ENCODE measurements at places on chromosomes 6 and 20.

GRCh38 chr20:64042054-64042781, 6.2 kb downstream of the C20orf204 start:
- no peak for DNase-seq

GRCh38 chr6:68506911-68507310, 128.2 kb upstream of the ADGRB3 start:
- no peak for DNase-seq

DNA sequence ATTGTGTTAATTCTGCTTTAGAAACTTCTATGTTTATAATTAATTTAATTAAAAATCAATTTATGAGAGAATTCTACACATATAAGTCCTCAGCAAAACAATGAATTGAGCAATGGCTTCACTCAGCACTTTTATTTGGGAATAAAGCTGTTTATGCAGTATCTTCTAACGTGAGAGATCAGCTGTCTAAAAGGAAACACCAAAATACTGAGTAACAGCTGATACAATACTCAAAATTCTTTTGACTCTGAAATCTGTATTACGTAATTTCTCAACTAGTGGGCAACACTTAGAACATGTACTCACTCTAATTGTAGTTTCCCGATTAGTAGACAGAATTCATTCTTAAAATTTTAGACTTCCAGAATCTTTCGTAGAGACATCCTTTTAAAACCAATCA, 49.8 kb downstream of the MAP3K7 start:
- DNase-seq: no peak

DNA sequence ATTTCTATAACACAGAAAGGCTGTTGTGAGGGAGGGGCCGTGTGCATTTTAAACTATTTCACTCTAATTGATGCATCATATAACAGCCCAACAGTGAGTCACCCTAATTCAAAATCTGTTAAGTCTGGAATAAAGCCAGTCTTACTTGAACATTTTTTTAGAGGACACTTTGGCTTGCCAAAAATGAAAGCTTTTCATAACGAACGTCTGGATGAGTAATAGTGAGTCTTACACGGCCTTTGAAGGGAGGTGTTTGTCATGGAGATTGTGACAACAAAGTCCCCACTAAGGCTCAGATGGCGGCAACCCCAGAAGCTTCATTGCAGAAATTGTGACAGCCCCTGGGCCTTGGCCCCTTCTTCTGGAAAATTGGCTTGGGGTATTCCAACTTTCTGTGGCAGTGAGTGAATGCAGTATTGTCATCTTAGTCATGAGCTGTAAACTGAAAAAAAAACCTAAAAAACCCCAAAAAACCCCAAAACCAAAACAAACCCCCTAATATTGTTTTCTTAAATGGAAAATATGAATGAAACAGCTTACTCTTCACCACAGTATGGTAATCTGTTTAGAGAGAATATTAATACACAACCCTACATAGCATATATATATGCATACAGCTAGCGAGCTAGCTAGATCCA, 92.6 kb upstream of the CLDN20 start:
- peak; percentile 51 for DNase-seq

DNA sequence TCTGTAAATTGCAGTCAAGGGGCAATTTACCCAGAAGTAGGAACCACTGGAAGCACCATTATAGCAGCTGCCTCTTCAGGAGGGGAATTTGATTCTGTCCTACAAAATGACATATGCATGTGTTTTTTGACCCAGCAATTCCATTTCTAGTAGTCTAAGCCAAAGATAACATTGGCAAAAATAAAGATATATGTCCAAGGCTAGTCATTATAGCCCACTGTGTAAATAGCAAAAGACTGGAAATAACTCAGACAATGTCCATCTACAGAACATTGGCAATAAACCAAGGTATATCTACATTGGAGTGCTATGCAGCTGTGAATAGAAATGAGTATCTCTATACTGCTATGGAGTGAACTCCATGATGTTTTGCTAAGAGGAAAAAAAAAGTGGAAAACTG, 12.5 kb upstream of the PANK2 start:
- DNase-seq: no peak

DNA sequence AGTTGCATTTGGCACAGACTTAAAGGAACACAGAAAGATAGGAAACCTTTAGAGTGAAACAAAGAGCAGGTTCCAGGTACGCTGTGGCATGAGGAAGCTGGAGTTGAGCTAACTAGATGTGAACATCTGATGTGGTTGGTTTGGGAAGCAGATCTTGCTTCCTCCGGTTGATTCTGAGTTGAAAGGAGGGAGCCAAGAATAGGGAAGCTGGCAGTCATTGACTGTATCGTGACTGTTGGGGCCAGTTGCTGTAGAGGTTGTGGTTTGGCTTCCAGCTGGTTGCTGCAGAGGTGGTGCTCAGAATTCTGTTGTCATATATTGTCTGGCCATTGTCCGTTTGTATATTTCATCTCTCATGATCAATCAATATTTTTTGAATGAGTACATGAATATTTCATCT, 325.9 kb downstream of the PLCB1 start:
- no peak for DNase-seq

- no peak for DNase-seq
Observed at GRCh38 chr20:52915564-52915963, 56.6 kb upstream of the TSHZ2 start.

- DNase-seq: no peak
Observed at GRCh38 chr20:5397393-5397792, 80.6 kb upstream of the PROKR2 start.

DNA sequence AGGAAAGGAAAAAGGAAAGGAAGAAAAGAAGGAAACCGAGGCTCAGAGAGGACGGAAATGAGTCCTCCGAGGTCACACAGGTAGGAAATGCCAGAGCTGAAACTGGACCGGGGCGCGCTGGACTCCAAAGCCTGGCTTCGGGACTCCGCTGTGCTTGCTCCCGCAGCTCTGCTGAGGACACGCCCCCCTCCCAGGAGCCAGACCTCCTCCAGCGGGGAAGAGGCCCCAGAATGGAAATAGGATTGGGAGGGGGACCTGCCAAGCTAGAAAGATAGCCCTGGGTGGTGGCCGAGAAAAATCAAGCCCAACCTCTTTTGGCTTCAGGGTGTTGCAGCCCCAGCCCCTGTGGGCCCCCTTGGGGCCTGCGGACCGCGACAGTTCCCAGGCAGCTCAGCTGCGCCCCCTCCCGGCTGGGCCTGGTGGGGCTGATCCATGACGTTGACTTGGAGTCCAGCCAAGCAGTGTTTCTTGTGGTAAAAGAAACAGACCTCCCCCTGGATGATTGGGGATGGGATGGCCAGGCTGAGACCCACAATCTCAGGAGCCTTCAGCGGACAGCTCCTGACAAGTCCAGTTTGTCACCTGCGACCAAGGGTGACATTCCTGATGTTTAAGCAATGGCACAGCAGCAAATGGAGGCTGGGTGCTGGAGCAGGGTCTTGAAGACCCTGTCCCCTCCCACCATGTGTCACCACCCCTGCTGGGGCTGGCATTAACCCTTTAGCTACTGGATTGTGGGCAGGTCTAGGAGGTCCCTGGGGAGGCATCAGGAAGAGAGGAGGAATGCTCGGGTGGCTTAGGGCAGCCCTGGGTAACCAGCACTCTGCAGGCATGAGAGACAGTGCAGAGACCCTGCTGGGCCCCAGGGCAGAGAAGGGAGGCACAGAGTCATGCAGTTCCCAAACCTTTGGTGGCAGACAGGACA, 55.4 kb downstream of the RIPOR3 start:
- DNase-seq: peak; percentile 64

GRCh38 chr6:149109397-149110070, 208.0 kb upstream of the TAB2 start:
- no peak for DNase-seq

DNA sequence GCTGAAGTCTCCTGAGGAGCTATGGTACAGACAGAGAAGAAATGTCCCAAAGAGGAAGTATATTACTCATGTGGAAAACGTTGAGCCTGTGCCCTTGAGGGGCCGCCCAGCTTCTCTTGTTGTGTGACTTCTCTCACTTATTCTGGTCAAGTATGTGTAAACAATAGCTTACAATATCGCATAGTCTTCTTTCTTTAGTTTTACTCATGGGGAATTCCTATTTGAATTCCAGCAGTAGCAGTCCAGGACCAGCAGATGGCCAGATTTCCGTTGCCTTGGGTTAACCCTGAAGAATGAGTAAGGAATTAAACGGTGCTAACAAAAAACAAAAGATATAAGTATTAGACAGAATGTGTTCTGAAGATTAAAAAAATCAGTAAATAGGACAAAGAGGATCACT, 522.0 kb upstream of the GJE1 start:
- no peak for DNase-seq

- DNase-seq: no peak
Observed at GRCh38 chr6:5357486-5357885, 96.2 kb downstream of the FARS2 start.

DNA sequence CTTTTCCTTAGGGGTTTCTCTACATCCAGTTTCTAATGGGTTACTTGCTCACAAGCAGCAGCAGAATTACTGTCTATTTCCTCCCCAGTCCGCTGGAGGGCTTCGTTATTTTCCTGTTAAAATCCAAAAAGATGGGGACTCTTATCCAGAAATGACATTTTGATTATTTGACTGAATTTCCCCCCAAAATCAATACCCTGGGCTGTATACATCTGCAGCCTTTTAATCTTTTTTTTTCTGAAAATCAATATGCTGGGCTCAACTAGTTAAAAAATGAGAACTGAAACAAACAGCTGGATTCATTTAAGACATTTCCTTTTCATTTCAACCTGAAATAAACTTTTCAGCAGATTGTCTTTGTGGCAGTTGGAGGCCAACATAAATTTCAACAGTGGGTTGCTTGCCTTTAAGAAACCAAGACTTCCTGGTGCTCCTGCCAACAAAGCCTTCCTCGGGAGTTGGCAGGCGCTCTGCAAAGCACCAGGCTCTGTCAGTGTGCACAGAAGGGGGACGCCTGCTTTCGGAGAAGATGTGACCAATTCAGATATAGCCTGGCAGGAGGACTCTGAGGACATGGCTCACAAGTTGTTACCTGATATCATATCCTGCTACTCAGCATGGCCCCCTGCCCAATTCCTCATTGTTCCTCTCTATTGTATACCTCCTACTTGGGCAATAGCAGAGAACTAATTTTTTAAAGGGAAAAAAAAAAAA, 204.7 kb upstream of the ARG1 start:
- no peak for DNase-seq

GRCh38 chr20:56360133-56360907, 1.5 kb downstream of the FAM210B start:
- DNase-seq: no peak

GRCh38 chr6:11538052-11538818, 686 bp downstream of the TMEM170B start:
- peak; percentile 3 for DNase-seq
